ENCODE measurements at places on chromosomes 5 and 9. TPM values are rescaled to one million over a fixed set of nuclear protein-coding genes. Genes with fewer than 3 reads are reported as not detected.

The CORO2A gene
- 19.0 TPM for total RNA-seq

The CDKN2A gene
- 18.5 TPM for total RNA-seq

The SLC6A3 gene
- total RNA-seq, result not detected

The TMEM215 gene
- not detected for total RNA-seq

The EIF4E1B gene
- total RNA-seq, result not detected

All from airway epithelial cell (primary cell).